ENCODE measurements at places on chromosomes 3 and 15.

- H3K27ac ChIP-seq = no peak overlapping the region
- no peak for DNase-seq
- no peaks in the 10 kb centered on the region for H3K4me1 ChIP-seq
- no peak overlapping the region for H3K4me3 ChIP-seq
Measured at GRCh38 chr3:114207768-114208167, 28.9 kb upstream of the DRD3 start.

DNA sequence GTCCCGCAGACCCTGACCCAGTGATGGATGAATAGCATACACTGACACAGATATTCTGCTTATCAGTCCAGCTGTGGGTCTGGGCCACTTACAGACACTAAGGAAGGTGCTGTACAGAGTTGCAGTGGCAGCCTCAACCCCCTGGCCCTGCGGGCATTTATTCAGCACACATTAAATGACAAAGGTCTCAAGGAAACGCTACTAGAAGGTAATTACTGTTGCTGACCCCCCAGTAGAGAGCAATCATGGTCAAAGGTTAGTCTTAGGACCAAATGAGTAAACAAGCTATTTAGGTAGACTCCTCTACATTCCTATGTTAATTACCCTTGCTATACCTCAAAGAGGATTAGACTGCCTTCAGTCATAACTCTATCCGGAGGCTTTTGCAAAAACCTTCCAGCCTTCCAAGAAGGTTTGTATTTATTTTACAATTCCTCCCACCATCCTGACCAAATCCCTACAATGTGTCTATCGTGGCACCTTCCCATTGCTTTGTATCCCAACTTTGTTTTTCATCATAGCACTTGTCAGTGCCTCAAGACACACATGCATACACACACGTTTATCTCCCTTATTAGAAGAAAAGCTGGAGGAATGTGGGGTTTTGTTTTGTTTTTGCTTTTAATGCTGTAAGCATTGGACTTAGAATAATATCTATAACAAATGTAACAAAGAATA is 227.9 kb downstream of the PYDC2 start:
- H3K4me1 ChIP-seq = no peaks in the 10 kb centered on the region
- H3K27me3 ChIP-seq = no peaks in the 10 kb centered on the region
- no peak overlapping the region for H3K27ac ChIP-seq
- H3K4me3 ChIP-seq = no peak overlapping the region

DNA sequence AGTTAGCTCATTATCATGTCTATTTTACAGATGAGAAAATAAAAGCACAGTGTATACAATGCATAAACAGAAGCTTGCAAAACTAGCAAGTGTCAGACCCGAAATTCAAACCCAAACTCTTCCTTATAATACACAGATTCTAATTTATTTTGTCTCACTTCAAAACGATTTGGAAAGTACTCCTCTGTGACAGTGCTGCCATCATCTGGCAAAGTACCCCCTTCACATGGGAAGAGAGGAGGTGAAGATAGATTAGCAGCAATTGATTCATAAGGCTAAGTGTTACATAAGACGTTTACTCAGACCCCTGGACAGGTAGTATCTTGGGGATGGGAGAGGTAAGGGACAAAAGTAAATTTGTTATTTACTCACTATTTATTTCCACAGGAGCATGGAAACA is 744.0 kb upstream of the SGO1 start:
- no peak for DNase-seq
- H3K27ac ChIP-seq = no peak overlapping the region
- H3K4me3 ChIP-seq = no peak overlapping the region
- no peaks in the 10 kb centered on the region for H3K4me1 ChIP-seq
- H3K27me3 ChIP-seq = no peaks in the 10 kb centered on the region
- H3K36me3 ChIP-seq = no peaks in the 10 kb centered on the region

- DNase-seq = no peak
- no peaks in the 10 kb centered on the region for H3K36me3 ChIP-seq
- H3K4me1 ChIP-seq = no peaks in the 10 kb centered on the region
- H3K27ac ChIP-seq = no peak overlapping the region
Measured at GRCh38 chr3:48407542-48408099, 22.3 kb downstream of the PLXNB1 start.

GRCh38 chr3:62159709-62160092 is 213.6 kb downstream of the FEZF2 start:
- no peaks in the 10 kb centered on the region for H3K4me1 ChIP-seq
- H3K27me3 ChIP-seq = no peaks in the 10 kb centered on the region
- H3K36me3 ChIP-seq = no peaks in the 10 kb centered on the region
- H3K4me3 ChIP-seq = no peak overlapping the region
- no peak for DNase-seq

- H3K4me1 ChIP-seq = no peaks in the 10 kb centered on the region
- no peak for DNase-seq
- no peaks in the 10 kb centered on the region for H3K27me3 ChIP-seq
- H3K36me3 ChIP-seq = no peaks in the 10 kb centered on the region
Measured at GRCh38 chr15:74315626-74316025, 51.8 kb downstream of the CYP11A1 start.

GRCh38 chr3:10766049-10766705 is 49.9 kb upstream of the SLC6A11 start:
- no peak for DNase-seq
- H3K4me1 ChIP-seq = no peaks in the 10 kb centered on the region
- H3K27ac ChIP-seq = no peak overlapping the region

DNA sequence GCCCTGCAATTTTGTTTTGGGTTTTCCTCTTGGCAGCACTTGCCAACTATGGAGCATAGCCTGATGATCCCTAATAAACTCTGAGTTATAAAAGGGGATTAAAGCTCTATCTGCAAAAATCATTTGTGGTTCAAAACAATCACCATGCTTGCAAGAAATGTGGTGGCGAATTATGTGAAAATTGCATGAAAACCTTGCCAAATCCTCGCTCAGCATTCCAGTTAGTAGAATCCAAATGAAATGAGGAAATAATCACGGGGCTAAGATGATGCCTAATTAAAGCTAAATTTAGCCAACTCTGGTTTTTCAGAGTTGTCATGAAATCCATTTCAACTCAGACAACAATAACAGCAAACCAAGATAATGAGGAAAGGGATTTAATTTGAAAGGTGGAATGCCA is 73.0 kb upstream of the PROK2 start:
- H3K27ac ChIP-seq = no peak overlapping the region
- no peaks in the 10 kb centered on the region for H3K27me3 ChIP-seq
- no peaks in the 10 kb centered on the region for H3K4me1 ChIP-seq
- H3K36me3 ChIP-seq = no peaks in the 10 kb centered on the region

DNA sequence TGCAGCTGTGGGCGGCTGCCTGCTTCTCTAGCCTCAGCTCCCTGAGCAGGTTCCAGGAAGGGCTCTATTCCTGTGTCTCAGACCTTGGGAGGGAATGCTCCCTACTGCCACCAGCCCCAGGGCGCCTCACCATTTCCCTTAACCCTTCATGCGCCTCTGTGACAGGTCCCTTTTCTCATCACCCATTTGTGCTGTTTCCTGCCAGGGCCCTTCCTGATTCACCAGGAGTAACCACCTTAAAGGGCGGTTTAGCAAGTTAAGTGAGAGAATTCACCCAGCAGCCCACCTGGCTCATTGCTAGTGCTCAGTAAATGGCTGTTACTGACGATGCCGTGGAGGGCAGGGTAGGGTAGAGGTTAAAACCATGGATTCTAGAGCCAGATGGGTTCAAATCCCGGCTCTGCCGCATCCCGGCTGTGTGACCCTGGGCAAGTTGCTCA is 87.8 kb downstream of the WNT7A start:
- H3K36me3 ChIP-seq = no peaks in the 10 kb centered on the region
- H3K27me3 ChIP-seq = no peaks in the 10 kb centered on the region
- no peak overlapping the region for H3K27ac ChIP-seq
- no peak overlapping the region for H3K4me3 ChIP-seq

GRCh38 chr15:46815765-46816164 is 901.5 kb upstream of the SEMA6D start:
- no peaks in the 10 kb centered on the region for H3K36me3 ChIP-seq
- H3K4me1 ChIP-seq = no peaks in the 10 kb centered on the region
- DNase-seq = no peak
- no peaks in the 10 kb centered on the region for H3K27me3 ChIP-seq
- no peak overlapping the region for H3K27ac ChIP-seq

- peak; percentile 55 for DNase-seq
- H3K4me3 ChIP-seq = no peak overlapping the region
- no peaks in the 10 kb centered on the region for H3K36me3 ChIP-seq
- no peak overlapping the region for H3K27ac ChIP-seq
- H3K27me3 ChIP-seq = no peaks in the 10 kb centered on the region
- peaks cover 16% of the 10 kb centered on the region for H3K4me1 ChIP-seq
Measured at GRCh38 chr3:177679568-177680471, 482.5 kb upstream of the TBL1XR1 start.

GRCh38 chr3:188776447-188776846 is 395.3 kb upstream of the TPRG1 start:
- H3K36me3 ChIP-seq = no peaks in the 10 kb centered on the region
- no peak overlapping the region for H3K4me3 ChIP-seq
- no peaks in the 10 kb centered on the region for H3K4me1 ChIP-seq
- H3K27ac ChIP-seq = no peak overlapping the region

DNA sequence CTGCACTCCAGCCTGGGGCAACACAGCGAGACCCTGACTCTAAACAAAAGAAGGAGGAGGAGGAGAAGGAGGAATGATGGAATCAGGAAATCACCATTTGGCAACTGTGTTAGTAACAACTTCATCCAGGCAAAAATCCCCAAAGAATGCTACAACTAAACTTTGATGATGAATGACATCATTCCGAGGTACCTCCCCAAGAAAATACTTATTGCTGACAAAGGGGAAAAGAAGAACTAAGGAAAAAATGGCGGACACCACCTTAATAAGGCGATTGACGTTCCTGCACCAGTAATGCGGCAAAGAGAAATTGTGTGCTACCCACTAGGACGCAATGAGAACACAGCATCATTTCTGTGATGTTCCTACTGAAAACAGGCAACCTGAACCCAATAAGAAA is 78.2 kb upstream of the SLC6A11 start:
- DNase-seq = no peak
- H3K4me3 ChIP-seq = no peak overlapping the region
- H3K27ac ChIP-seq = no peak overlapping the region
- H3K27me3 ChIP-seq = peaks cover 6% of the 10 kb centered on the region

DNA sequence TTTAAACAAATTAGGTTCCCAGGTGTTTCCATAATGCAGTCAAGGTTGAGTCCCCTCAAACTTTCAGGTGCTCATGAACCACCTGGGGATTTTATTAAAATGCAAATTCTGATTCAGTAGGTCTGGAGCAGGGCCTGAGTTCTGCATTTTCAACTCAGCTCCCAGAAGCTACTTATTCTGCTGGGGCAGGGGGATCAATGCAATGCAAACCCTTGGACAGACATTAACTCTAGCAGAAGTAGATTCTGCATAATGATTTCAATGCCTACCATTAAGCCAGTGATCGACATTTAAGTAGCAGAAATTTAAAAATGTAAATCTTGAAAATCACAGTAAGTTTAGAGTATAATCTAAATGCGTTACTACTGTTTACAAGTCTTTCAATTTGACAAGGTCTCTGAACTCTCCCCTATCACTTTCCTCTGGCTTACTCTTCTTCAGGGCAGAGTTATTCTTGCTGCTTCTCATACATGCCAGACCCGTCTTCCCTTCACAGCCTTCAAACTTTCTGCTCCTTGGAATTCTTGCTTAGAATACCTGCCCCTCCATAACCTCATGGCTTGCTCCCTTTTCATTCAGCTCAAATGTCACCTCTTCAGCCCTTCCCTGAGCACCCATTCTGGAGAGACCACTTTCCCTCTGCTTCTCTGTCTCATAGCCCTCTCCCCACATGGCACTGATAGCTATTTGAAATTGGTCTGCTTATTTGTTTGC is 19.3 kb upstream of the DPPA4 start:
- H3K4me1 ChIP-seq = no peaks in the 10 kb centered on the region
- H3K36me3 ChIP-seq = no peaks in the 10 kb centered on the region
- no peak for DNase-seq
- no peak overlapping the region for H3K27ac ChIP-seq
- no peak overlapping the region for H3K4me3 ChIP-seq

- H3K4me1 ChIP-seq = no peaks in the 10 kb centered on the region
- no peaks in the 10 kb centered on the region for H3K27me3 ChIP-seq
- no peak overlapping the region for H3K27ac ChIP-seq
- no peak for DNase-seq
Measured at GRCh38 chr3:145450018-145450682, 710.8 kb downstream of the PLOD2 start.

GRCh38 chr3:100226712-100227429 is 33.9 kb upstream of the TBC1D23 start:
- no peaks in the 10 kb centered on the region for H3K36me3 ChIP-seq
- no peak overlapping the region for H3K27ac ChIP-seq
- no peaks in the 10 kb centered on the region for H3K4me1 ChIP-seq
- DNase-seq = no peak
- no peaks in the 10 kb centered on the region for H3K27me3 ChIP-seq
- no peak overlapping the region for H3K4me3 ChIP-seq

DNA sequence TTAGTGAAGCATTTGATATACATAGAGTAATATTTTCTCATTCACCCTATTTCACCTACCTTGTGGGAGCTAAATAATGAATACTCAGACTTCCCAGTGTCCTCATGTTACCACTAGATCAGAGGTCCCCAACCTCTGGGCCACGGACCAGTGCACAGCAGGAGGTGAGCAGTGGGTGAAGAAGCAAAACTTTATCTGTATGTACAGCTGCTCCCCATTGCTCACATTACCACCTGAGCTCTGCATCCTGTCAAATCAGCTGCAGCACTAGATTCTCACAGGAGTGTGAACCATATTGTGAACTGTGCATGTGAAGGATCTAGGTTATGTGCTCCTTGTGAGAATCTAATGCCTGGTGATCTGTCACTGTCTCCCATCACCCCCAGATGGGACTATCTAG is 79.4 kb downstream of the RETNLB start:
- H3K36me3 ChIP-seq = no peaks in the 10 kb centered on the region
- no peaks in the 10 kb centered on the region for H3K4me1 ChIP-seq
- no peak for DNase-seq

DNA sequence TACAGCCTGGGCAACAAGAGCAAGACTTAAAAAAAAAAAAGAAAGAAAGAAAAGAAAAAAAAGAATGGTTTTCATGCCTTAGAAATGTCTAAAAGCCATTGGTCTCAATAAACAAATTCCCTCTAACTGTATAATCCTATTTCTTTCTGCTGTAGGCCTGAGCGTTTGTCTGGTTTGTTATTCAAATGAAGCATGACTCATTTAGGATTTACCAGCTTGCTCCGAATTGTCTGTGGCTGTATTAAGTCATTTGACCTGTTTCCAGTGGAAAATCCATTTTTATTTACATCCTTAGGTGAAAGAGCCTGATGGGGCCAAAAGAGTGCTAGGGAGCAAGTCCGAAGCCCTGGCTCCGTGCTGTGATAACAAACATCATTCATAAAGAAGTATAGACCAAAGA is 73.8 kb downstream of the BDH1 start:
- H3K4me3 ChIP-seq = no peak overlapping the region
- H3K4me1 ChIP-seq = no peaks in the 10 kb centered on the region
- no peaks in the 10 kb centered on the region for H3K36me3 ChIP-seq
- H3K27ac ChIP-seq = no peak overlapping the region
- H3K27me3 ChIP-seq = peaks cover 11% of the 10 kb centered on the region

DNA sequence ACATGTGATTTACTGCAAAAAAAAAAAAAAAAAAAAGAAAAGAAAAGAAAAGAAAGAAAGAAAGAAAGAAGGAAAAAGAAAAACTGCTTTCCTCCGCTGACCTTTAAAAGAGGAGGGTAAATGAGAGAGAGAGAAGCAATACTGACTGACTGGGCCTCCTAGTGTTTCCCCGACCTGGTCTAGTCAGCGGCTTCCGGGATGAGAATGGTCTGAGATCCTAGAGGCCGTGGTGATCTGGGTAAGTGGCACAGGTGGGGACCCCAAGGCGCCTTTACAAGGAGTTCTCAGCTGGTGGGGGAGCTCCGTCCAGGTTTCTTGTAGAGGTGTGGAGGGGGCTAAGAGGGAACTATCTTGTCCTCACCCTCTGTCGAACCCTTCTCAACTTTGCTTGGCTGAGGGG is 223.1 kb downstream of the MEIS2 start:
- no peak overlapping the region for H3K4me3 ChIP-seq
- H3K27ac ChIP-seq = no peak overlapping the region
- no peak for DNase-seq
- peaks cover 4% of the 10 kb centered on the region for H3K27me3 ChIP-seq
- H3K36me3 ChIP-seq = no peaks in the 10 kb centered on the region
- H3K4me1 ChIP-seq = no peaks in the 10 kb centered on the region

Data from DND-41 (cell line).